Pons (tissue), 1 donor: ENCODE measurements at places on chromosomes 7 and 10.

DNA sequence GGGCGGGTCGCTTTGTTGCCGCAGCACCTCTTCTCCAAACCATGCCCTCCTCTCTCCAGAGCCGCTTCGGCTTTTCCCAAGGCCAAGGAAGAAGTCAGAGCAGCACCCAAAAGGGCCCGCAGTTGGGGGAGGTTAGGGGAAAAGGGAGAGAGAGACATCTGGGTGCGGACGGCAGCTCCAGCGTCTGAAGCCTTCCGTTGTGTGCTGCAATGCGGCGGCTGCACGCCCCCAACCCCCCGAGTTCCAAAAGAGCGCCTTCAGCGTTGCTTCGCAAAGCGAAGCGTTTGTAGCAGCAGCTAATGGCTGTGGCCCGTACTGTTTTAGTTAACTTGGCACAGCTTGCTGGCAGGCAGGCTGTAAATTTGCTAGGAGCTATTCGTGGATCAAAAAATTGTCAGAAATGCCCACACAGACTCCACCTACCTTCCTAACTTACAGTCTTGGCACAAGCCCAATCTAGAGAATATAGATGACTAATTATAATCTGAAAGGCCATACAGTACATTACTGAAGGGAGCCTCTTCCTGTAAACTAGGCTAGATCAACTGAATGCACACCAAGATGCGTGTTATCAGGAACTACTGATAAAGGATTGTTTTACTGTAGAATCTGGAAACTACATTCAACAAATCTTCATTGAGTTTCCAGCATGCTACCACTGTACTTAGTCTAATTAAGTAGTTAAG is 1.1 kb upstream of the KBTBD2 start:
- peak; percentile 57 for DNase-seq

GRCh38 chr7:129222064-129222463 is 2.8 kb upstream of the AHCYL2 start:
- no peak for DNase-seq

GRCh38 chr7:133513608-133514007 is 260.7 kb downstream of the EXOC4 start:
- no peak for DNase-seq

GRCh38 chr10:2731940-2732339 is 335.4 kb upstream of the PFKP start:
- DNase-seq, result no peak

GRCh38 chr7:29647020-29647654 is 83.5 kb downstream of the PRR15 start:
- DNase-seq, result no peak

DNA sequence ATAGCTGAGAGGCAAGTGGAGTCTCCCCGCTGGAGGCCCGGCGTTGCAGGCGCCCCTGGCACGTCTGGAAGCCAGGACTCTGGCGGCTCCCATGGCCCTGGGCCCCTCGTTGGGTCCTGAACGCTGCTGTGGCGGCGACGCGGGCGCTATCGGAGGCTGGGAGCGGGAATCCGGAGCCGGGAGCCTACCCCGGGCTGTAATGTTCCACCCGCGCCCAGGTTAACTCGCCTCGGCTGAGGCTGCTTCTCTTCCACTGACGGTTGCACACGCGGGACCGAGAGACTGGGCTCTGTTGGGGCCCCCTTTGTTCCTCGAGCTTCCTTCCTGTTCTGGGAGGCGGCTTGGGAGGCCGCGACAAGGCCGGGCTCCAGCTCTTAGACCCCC is 1.3 kb upstream of the HOXA5 start:
- DNase-seq, result no peak

- DNase-seq, result no peak
These were observed 65.8 kb downstream of the SORCS3 start for GRCh38 chr10:104706886-104707285.

DNA sequence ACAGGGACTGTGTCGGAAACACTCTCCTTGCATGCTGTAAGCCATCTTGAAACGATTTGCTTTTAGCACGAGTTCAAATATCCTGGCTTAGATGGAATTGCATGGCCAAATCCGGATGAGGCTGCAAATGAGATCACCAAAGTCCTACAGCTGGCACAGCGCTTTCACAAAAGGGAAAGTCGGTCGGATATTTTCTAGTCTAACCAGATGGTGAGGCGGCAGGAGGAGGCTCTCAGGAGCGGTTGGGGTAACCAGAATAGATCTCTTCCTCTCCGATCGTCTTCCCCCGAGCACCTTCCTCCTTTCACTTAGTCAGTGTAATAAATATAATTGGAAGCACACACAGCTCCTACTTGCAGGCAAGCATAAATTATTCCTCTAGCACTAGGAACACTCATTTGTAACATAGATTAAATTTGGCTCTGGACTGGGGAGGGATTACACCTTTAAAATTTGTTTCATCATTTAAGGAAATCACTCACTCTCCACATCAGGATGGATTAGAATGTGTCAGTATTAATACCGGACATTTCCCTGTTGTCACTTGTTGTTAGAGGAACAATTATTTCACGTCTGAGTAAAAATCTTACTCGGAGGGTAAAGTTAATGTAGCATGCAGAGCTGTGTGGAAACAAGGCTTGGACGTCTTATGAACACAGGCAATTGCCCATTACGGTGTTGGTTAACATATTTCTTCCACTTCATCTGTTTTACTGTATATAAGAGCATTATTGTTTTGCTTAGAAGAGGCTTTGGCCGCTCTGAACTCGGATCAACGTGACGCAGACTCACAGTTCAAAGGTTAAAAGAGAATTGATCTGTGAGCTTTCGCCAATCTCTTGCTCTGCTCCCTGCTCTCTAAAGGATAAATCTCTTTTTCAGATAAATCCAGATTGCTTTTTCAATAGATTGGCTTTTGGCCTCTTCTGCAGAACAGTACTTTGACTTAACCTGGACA is 857.9 kb downstream of the TYW1 start:
- DNase-seq, result no peak

DNA sequence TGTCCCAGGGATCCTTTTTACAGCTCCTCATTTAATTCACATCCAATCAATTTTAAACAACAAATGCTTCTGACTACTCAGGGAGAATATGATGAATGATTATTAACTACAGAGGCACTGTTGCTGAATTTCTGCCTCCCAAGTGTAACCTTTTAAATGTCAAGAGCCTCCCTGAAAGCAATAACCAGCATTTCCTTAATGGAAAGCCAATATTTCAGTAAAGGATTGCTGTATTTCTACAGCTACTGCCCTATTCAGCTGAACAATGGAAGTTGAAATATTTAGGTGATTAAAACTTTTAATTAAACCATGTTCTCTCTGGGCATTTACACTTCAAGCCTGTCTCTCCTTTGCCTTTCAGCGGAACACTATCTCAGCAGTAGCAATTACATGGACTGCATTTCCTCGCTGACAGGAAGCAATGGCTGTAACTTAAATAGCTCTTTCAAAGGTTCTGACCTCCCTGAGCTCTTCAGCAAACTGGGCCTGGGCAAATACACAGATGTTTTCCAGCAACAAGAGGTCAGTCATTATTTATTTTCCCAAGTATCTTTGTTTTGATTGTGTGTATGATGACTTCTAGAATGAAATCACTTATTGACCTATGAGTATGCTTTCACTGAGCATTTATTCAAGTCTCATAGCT is 304.7 kb downstream of the BICC1 start:
- DNase-seq, result no peak

GRCh38 chr7:5636446-5636835 is 145.0 kb downstream of the RNF216 start:
- peak; percentile 97 for DNase-seq

GRCh38 chr7:122975341-122975740 is 20.2 kb downstream of the TAS2R16 start:
- no peak for DNase-seq

DNA sequence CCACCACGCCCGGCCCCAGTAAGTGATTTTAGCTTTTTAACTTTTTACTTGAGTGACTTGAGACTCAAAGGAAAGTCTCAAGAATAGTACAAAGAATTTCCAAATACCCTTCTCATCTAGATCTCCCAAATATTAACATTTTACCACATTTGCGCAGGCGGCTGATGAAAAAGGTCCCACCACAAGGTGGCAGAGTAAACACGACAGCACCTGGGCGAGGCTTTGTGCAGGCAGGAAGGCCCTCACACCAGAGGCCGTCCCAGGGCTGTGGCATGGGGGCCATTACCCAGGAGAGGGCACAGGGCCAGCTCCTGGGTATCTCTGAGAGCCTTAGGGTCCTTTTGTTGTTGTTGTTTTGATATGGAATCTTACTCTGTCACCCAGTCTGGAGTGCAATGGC is 50.0 kb upstream of the WIPI2 start:
- peak; percentile 4 for DNase-seq

DNA sequence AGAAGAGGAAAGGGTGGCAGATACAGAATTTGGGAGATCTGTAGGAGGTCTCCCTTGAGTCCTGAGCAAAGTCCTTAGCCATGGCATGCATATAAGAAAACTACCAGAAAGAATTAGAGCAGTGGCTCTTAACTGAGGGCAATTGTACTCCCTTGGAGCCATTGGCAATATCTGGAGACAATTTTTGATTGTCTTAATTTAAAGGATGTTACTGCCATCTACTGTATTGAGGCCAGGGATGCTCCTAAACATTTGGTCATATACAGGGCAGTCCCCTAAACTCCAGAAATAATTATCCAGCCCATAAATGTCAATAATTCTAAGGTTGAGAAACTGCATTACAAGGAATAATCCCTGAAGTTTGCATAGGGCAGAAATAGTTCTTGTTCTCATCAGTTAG is 136.4 kb upstream of the ODAD2 start:
- DNase-seq, result no peak

GRCh38 chr7:14507617-14508016 is 394.9 kb downstream of the DGKB start:
- DNase-seq, result no peak

DNA sequence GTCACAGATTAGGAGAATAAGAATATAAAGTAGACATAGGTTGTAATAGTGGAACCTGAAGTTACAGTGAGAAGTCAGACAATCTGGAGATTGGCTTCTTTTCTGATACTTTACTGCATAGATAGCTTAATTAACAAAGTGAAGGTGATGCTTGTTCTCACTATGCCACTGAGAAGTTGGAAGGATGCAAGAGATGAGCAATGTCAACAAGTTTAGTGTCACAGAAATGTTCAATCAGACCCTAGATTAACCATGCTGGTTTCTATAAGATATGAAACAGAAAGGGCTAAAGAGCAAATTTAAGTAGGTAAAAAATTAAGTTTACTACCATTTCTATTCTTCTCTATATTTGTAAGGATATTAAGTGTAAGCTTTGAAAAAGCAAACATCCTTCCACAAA is 838.6 kb upstream of the SORCS1 start:
- DNase-seq, result no peak

DNA sequence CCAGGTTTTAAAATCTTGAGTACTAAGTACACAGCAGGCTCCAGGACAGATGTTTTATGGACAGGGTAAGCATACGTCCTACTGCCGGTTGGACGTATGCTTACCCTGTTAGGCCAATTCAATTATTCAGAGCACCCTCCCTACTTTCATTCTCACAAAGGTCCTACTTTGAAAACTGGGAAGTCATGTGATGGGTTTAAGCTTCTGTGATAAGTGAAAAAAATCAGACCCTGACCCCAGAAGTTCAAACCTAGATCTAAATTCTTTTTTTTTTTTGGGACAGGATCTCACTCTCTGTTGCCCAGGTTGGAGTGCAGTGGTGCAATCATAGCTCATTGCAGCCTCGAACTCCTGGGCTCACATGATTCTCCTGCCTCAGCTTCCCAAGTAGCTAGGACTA is 55.2 kb downstream of the HIPK2 start:
- DNase-seq, result no peak

GRCh38 chr7:16586081-16586874 is 59.3 kb downstream of the ANKMY2 start:
- DNase-seq, result no peak

DNA sequence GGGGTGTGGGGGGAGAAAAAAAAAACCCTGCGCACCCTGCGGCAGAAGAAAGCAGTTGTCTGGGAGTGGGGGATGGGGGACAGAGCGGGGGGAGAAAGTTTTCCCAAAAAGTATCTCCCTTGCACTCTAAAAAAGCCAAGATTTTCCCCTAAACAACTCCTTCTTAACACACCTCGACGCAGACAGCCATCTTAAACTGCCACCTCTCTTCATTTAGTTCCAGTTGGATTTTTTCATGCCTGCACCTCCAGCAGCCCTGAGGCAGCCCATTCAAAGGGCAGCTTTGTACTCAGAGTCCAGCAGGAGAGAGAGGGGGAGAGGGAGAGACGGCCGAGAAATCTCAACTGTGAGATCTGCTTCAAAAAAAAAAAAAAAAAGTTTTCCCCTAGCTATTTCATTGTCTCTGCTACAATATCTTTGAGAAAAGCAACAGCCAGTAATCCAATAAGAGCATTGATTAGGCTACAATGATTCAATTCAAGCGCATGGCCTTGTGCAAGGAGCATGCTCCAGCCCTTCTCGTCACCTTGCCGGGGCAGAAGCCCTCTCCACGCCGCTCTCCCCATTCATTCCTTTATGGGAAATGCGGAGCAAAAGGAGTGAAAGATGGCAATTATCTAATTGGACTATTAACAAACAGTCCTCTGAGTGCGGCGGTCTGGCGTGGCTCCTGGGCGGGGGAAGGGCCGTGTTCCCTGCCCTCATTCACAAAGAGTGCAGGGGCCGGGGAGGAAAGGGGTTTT is 939 bp upstream of the VAX1 start:
- DNase-seq, result peak; percentile 28

GRCh38 chr10:122567056-122567660 is 6.6 kb downstream of the DMBT1 start:
- DNase-seq, result no peak
